ENCODE measurements at places on chromosomes 2 and 18. TPM values are rescaled to one million over a fixed set of nuclear protein-coding genes. Genes with fewer than 3 reads are reported as not detected.

GRCh38 chr2:30408961-30409387, 38.1 kb upstream of the LCLAT1 start:
- DNase-seq: no peak

DNA sequence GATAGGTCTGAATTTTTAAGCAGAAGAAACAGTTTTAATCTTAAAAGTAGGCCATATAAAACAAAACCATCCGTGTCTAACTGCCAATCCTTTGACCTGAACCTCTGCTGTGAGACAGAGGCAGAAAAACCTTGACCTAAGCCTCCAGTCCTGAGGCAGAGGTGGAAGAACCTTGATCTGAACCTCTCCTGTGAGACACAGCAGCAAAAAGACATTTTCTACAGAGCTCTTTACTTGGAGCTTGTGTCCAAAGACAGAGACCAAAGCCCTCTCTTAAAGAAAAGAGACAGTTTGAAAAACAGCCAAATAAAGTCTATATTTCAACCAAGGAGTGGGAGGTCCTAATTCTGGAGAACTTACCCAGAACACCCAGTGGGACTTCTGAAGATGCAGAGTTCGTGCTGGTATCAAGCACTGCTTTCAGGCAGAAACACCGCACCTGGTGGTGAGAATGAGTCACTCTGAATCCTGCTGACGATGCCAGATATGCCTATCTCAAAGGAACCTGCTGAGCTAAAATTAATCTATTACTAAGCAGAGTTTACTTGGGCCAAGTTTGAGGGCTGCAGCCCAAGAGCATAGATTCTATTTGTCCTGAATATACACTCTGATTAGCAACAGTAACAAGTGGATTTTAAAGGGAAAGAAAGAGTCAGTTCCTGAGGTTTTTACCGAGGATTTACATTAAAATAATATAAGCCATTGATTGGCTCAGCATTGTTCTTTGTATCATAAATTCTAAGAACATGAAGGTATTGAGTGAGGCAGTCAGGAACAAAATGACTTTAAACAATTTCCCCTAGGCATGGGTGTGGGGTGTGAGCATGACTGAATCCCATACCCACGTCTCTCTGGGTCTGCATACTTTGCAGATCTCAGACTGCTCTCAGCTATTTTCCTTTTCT, 806.4 kb downstream of the TRIB2 start:
- DNase-seq: no peak

DNA sequence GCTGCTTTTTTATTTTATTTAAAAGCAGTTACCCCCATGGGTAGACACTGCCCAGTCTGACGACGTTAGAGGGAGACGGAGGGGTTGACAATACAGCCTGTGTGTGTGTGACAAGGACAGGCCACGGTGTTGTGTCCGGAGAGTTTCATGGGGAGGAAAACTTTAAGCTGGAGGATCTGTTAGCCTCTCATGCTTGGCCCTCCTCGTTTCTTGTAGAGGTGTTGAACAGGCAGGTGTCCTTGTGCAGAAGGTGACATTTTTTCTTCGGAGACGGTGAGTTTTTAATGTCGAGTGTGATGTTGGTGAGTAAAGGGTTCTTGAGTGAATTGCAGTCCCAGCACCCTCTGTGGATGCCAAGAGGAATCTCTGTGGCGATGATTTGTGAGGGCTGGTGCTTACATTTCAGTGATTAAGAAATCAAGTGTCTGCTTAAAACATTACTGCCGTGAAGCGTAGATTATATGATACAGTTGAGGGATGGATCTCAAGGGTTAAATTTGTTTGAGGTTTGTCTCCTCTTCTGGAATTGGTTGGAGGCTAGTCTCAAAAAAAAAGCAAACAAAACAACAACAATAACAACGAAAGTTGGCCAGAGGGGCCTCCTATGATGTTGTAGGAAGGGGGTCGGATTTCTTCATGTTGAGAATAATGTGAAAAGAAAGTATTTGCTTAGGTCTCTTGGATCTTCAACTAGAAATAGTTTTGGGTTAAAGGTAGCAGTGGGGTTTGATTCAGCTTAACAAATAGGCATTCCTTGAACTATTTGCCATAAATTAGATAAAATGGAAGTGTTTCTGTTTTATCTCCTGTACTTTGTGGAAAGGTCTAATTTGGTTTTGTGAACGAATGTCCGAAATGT, 1.6 kb downstream of the NCOA1 start:
- DNase-seq: no peak

DNA sequence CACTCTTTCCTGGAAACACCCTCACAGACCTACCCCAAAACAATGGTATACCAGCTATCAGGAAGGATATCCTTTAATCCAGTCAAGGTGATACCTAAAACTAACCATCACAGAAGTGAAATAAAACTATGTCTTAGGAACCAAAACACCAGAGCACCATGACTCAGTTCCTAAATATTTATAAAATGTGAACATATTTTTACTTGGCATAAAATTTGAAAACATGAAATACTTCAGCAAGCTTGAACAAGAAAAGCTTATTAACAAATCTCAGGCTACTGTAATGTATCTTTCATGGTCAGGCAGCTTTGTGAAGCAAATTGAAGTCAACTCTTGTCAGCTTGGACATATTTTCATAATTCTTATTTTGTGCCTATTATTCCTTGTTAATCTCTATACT, 440.8 kb upstream of the CDH20 start:
- no peak for DNase-seq

MC5R gene
- 0.64 TPM for polyA plus RNA-seq

DNA sequence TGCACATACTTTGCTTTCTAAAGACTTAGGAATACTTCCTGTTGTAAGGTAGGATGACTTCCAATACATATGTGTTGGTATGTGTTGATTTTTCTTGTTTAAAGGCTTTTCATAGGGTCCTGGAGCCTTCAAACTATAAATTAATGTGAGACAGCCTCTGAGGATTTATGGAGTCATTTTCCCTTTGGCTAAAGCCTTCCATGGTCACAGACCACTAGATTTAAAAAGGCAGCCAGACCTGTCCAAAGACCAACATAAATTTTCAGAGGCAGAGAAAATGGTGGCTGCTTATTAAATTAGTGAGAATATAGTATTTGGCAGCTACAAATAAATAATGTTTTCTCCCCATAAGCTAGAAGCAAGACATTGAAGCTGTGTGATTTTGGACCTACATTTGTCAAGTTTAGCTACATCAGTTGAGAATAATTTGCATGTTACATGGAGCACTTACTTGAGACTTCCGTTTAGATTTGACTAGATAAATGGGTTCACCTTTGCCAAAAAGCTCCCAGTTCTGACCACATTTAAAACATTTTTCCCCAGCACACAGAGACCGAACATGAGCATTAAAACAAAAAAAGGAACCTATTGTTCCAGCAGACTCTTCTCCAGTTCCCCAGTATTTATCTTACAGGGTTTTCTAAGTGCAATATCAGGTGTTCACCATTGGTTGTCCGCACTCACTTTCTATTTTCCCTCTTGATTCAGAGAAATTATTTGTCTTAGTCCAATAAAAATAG, 402.9 kb downstream of the PARD3B start:
- DNase-seq: no peak

- no peak for DNase-seq
Observed at GRCh38 chr2:126507425-126507911, 148.5 kb upstream of the GYPC start.

DNA sequence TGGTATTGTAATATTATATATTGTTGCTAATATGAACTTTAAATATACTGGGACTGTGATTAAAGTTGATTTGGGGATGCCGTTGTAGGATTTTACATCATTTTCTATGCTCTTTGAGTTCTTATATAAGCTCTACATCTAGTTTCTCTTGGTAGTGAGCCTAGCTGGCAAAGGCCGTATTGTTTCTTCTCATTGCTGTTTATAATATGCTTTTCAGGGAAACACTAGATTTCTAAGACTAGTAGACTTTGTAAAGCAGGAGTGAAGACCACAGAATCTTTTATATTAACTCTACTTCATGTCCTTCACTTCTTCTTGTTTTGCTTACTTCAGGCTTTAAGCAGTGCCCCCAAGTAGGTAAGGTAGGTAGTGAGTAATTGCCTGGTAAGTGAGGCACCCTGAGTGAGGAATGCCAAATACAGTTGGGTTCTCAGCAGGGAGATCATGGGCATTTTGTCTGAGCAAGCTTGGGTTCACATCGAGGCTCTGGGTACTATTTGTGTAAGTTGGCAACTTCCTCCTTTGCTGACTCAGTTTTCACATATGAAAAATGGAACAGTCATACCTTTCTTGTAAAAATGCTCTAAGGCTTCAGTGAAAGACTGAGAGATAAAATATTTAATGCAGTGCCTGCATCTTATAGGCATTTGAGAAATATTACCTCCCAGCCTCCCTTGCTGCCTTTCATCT, 96.4 kb downstream of the RNF144A start:
- no peak for DNase-seq

TCF23 gene
- polyA plus RNA-seq: 0.76 TPM

- no peak for DNase-seq
Observed at GRCh38 chr18:11654736-11655605, 34.1 kb upstream of the GNAL start.

GRCh38 chr2:209307161-209308001, 116.5 kb upstream of the MAP2 start:
- DNase-seq: no peak

DNA sequence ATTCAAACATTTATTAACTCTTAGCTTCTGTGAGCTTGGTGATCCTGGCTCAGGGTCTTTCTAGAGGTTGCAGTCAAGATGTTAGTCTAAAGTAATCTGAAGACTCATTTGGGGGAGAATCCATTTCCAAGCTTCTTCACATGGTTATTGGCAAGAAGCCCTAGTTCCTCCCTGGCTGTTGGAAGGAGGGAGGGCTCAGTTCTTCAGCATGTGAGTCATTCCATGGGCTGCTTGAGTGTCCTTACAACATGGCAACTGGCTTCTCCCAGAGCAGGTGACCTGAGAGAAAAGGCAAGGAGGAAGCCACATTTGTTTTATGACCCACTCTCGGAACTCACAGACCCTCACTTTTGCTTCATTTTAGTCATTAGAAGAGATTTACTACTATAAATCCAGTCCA, 10.6 kb upstream of the C2orf74 start:
- no peak for DNase-seq

GRCh38 chr2:85998071-85998991, 107.4 kb downstream of the POLR1A start:
- no peak for DNase-seq

CNRIP1 gene
- polyA plus RNA-seq: 19.8 TPM

RNF125 gene
- 1.9 TPM for polyA plus RNA-seq

GRCh38 chr2:134272806-134273205, 18.9 kb downstream of the MGAT5 start:
- no peak for DNase-seq

GRCh38 chr2:44954447-44954888, 13.0 kb downstream of the SIX3 start:
- DNase-seq: no peak

CRIM1 gene
- polyA plus RNA-seq: 92.8 TPM

GRCh38 chr2:124039762-124040291, 14.7 kb downstream of the CNTNAP5 start:
- DNase-seq: no peak

Data from left renal cortex interstitium (tissue), 4 donors.